ENCODE measurements at places on chromosomes 4 and X. TPM values are rescaled to one million over a fixed set of nuclear protein-coding genes. Genes with fewer than 3 reads are reported as not detected.

Gene CDX4
- not detected for total RNA-seq

GRCh38 chr4:40200875-40201801 lies 4.3 kb downstream of the RHOH start:
- peak; percentile 94 for DNase-seq

Gene PFKFB1
- total RNA-seq = not detected

Gene TENM3
- 26.4 TPM for total RNA-seq

Gene SRPX2
- total RNA-seq = 44.1 TPM

- peak; percentile 26 for DNase-seq
Measured at GRCh38 chrX:22536746-22537304, 264.1 kb downstream of the CBLL2 start.

Gene SLC7A11
- total RNA-seq = 74.1 TPM

GRCh38 chr4:35912174-35912573 lies 332.1 kb downstream of the ARAP2 start:
- no peak for DNase-seq

DNA sequence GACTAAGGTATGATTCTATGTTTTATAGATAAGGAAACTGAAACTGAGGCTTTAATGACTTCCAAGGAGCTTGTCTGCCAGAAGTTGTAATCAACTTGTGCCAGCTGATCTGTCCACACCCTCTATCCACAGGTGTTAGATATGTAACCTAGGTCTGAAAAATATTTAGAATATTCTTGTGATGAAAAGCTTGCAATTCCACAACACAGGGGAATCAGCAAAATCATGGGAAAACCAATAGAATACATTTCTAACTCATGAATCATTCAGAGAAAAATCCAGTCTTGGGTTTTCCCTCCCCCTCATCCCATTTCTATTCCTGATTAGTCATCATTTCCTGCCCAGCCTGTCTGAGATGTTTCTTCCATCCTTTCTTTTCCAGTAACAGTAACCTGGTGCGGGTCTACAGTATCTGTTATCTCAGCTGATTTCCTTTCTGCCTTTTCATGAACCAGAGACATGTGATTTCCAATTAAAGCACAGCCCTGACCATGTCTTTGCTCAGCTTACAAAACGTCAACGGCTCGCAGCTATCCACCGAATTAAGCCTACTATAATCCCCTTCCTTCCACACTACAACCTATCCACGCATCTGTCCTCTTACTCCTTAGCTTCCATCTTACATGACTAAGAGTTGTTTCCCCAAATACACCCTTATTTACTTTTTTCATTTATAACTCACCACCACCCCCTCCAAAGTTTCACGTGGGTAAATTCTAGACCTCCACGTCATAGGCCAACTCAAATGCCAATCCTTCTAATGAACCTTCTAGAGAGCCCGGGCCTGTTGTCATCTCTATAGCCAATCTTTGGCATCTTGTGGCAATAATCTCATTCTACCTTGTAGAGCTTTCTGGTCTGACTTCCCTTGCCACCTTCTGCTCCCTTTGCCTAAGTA lies 961 bp upstream of the NOCT start:
- DNase-seq = peak; percentile 95

Gene TSPAN6
- 44.5 TPM for total RNA-seq

Gene MAGEA8
- not detected for total RNA-seq

DNA sequence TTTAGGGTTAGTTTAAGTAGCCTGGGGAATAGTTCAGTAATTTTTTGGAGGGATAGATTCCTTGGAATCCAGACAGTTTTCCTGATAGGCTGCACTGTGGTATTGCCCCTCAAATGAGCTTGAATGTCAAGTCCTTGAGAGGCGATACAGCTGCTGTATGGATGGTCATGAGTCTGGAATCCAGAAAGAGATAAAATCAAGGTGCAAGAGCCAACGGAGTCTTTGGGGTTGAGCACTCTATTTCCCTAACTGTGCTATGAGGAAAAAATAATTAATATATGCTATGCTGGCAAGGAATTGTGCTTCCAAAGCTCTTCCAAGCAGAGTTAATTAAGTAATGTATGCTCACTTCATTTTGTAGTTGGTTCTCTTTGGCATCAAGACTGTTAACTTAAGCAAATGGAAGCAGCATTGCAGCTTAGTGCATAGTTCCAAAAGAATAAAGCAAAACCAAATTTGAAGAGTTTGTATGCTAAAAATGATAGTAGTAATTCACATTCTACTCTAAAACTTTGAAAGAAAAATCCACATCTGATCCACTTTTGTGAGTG lies 48.8 kb downstream of the LIMCH1 start:
- no peak for DNase-seq

- peak; percentile 43 for DNase-seq
Measured at GRCh38 chr4:83362492-83363329, 28.1 kb upstream of the HPSE start.

DNA sequence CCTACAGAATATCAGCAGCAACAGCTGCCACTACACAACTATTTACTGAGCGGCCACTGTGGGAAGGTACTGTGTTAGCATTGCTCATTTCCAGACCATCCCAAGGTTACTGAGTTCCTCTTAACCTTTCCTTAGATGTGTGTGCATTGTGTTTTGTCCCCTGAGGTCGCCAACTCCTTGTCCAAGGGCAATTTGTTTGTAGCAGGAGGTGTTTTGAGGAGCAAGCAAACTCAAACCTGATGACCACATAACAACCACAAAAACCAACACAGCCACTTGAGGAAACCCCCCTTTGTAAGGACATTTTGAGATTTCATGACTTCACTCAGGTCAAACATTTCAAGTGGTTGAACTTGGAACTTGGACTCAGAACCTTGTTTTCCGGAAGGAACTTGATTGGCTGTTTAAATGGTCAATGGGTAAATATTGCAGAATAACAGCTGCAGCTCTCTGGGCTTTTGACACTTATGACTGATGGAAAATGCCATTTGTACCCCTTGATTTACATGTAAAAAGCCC lies 122.3 kb downstream of the MID1IP1 start:
- DNase-seq = no peak

DNA sequence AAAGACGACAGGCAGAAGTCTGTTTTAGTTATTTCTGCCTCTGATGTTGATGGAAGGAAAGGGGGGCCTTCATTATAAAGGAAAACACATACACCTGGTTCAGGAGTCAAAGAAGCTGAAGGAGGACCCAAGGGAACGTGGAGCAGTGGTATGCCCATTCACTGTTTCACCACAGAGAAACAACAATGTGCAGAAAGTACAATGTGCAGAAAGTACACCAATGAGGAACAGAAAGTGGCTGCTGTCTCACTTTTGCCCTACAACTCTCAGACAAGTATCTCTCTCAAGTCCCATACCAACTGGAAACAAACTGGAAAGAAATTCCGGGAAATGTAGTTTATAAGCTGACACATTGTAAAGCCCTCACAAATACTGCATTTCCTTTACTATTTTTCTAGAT lies 564.5 kb downstream of the TRAM1L1 start:
- no peak for DNase-seq

DNA sequence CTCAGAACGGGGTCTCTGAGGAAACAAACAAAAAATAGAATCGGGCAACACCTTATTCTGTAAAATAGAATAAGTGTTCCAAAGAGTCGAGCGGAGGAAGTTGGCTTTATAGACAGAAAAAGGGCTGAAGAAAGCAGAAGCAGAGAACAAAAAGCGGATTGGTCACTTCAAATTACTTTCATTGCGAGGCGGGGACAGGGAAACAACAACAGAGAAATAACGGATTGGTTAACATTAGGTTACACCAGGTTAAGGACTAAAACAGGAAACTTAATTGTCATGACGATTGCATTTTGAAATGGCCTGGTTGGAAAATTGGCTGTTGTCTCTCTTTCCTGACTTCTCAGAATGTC lies 433 bp upstream of the COQ2 start:
- peak; percentile 64 for DNase-seq

DNA sequence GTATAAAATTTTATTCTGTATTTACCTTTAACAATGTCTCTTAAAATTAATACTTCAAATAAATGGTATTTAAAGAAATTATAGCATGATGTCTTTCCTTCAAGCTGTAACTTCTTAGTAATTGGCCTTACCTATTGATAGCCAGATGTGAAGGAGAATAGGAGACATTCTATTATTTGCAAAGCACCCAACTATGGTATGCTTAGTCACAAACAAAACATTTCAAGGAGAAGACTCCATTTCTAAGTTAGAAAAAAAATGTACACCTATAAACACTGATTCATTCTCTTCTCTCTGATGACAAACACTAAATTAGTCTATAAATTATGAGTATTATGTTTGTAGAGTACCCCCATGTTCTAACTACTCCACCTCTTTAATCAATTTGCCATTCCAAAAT lies 66.4 kb downstream of the NKX6-1 start:
- no peak for DNase-seq

DNA sequence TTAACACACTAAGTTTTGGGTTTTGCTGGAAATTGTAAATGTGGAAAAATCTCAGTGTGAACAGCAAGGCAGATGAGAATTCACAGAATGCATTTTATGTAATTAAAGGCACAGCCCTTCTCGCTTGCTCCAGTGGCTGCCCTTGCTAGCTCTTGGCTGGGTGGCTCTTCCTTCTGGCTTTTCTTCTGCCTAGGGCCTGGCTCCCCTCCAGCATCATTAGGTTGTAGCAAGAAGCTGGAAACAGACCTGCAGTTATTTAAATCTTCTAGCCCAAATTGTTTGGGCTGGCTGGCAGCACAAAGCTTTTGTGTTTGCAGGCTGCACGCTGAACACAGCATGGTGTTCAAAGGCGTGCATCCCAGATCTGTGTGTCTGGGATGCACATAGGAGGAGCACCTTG lies 56.5 kb downstream of the LIMCH1 start:
- DNase-seq = no peak

GRCh38 chr4:26257850-26258249 lies 63.0 kb upstream of the RBPJ start:
- DNase-seq = no peak

- DNase-seq = no peak
Measured at GRCh38 chr4:170005472-170005871, 20.7 kb downstream of the MFAP3L start.

DNA sequence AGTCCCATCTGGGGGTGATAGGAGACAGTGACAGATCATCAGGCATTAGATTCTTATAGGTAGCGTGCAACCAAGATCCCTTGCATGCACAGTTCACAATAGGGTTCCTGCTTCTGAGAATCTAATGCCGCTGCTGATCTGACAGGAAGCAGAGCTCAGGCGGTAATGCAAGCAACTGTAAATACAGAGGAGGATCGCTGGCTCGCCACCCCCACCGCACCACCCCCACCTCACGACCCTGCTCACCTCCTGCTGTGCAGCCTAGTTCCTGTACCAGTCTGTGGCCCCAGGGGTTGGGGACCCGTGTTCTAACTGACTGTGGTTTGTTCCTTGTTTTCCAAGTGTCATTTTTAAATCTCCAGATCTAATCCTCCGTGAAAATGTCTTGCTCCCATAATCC lies 89.0 kb upstream of the MAPK10 start:
- no peak for DNase-seq

DNA sequence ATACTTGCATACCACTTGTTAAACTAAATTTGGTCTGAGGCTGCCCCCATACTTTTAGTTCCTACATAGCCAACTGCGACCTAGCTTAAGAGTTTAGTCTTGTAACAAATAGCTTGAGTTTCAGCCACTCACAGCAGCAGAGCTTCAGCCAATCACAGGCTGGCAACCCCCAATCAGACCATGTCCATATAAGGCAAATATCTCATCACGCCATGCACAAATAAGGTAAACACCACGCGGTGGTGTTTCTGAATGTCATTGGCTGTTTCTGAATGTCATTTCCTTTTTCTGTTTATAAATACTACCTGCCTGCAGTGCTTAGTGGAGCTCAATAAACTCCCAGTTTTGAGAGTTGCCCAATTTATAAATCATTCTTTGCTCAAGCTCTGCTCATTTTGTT lies 143.1 kb upstream of the MAD2L1 start:
- no peak for DNase-seq

- no peak for DNase-seq
Measured at GRCh38 chr4:573122-573892, 2.8 kb downstream of the TMEM271 start.

DNA sequence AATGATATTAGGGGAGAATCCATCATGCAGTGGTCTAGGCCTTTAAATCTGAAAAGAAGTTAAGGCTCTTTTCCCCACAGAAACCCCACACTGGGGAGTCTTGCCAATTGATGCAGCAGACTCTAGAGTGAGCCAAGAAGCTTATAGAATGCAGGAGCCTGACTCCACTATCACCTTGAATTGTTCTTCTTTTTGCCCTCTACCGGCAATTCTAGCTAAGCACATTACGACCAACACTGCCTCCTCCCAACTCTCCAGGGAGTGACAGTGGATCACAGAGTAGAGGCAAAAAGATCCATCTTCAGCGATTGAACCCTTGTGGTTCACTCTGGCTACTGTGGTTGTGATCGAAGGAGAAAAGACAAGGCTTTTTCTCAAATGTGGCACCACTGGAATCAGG lies 331.5 kb downstream of the NKX6-1 start:
- no peak for DNase-seq

DNA sequence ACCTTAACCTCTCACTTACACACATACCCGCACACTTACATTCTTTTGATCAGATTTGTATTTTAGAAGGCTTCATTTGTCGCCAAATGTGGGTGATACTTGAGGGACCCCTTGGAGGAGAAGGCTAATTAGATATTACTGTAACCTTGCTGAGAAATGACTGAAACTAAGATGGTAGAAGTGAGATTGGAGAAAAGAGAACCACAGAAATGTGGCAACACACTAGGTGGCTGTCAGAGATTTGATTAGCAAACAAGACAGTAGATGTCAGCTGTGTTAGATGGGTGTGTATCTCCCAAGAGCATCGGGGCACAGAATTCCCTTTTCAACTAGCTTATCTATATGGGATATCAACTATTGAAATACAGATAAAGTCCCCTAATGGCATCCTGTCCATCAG lies 149.3 kb upstream of the FABP2 start:
- DNase-seq = no peak

GRCh38 chrX:150436195-150436594 lies 73.1 kb downstream of the MAMLD1 start:
- DNase-seq = no peak

Gene ANOS1
- total RNA-seq = 1.9 TPM

Gene HSFX3
- total RNA-seq = not detected

Gene PNMA6A
- total RNA-seq = 0.43 TPM
